ENCODE measurements at places on chromosomes 1 and 21. TPM values are rescaled to one million over a fixed set of nuclear protein-coding genes. Genes with fewer than 3 reads are reported as not detected.

DNA sequence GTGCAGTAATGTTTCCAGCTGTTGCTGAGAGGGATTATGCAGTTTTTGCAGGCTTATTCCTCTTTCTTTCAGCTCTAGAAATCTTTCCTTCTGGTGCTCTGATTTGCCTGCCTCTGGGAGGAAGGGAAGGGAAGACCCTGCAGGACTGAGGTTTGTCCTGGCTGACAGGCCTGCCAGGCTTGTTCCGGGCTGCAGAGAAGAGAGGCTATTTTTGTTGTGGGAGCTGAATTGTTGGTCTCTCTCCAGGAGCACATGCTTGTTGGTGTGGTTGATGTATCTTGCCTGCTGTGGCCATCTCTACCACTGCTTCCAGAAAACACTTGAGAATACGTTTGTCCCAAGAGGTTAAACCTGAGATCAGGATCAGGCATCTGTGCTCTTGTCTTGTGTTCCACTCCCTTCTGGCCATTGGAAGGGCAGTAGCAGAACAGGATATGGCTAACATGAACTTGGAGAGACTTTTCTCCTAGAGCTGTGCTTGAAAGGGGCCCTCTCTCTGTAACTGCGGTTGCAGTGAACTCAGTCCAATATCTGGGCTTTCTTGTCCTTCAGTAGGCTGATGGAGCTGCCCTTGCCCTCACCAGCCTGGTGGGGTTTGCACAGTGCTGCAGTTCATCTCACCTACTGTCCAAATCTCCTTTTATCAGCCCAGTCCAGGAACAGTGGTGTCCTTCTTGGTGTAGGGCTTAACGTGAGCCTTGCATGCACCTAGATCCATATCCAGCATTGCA is 21.5 kb upstream of the SLC25A34 start:
- H3K27ac ChIP-seq, result no peak overlapping the region
- H3K4me3 ChIP-seq, result no peak overlapping the region
- no peaks in the 10 kb centered on the region for H3K4me1 ChIP-seq
- no peak for DNase-seq

GRCh38 chr1:156025876-156026275 is 5.1 kb upstream of the SSR2 start:
- H3K27me3 ChIP-seq, result no peaks in the 10 kb centered on the region
- H3K4me3 ChIP-seq, result no peak overlapping the region
- H3K4me1 ChIP-seq, result no peaks in the 10 kb centered on the region
- H3K27ac ChIP-seq, result no peak overlapping the region
- DNase-seq, result peak; percentile 40

DNA sequence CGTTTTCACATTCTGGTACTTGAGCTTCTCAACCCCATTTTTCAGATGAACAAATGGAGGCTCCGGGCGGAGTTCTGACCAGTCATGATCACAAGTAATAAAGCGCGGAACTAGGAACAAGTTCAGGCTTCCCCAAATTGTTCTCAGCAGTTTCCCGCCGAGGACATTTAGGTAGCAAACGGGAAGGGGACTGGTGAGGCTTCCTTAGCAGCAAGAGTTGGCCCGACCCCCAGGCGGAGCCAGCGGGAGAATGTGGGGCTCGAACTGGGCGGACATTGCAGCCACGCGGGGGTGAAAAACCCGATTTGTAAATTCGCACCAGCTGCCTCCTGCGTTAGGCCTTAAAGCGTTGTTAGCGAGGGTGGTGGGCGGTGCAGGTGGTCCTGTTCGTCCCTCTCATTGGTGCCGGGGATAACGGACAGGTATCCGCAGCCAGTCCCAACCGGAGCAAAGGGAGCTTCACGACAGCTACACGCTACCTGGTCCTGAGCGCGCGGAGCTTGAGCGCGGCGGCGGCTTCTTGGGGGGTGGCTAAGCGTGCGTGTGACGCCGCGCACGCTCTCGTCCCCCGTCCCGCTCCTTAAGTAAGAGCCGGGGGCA is 15.3 kb downstream of the SEMA6C start:
- no peaks in the 10 kb centered on the region for H3K27me3 ChIP-seq
- no peaks in the 10 kb centered on the region for H3K4me1 ChIP-seq
- H3K36me3 ChIP-seq, result no peaks in the 10 kb centered on the region
- H3K27ac ChIP-seq, result no peak overlapping the region
- H3K4me3 ChIP-seq, result peak overlapping the region; percentile 17

- no peaks in the 10 kb centered on the region for H3K36me3 ChIP-seq
- no peak overlapping the region for H3K27ac ChIP-seq
- H3K4me3 ChIP-seq, result no peak overlapping the region
- no peaks in the 10 kb centered on the region for H3K27me3 ChIP-seq
These were observed 14.3 kb upstream of the LSM10 start for GRCh38 chr1:36411674-36412648.

DNA sequence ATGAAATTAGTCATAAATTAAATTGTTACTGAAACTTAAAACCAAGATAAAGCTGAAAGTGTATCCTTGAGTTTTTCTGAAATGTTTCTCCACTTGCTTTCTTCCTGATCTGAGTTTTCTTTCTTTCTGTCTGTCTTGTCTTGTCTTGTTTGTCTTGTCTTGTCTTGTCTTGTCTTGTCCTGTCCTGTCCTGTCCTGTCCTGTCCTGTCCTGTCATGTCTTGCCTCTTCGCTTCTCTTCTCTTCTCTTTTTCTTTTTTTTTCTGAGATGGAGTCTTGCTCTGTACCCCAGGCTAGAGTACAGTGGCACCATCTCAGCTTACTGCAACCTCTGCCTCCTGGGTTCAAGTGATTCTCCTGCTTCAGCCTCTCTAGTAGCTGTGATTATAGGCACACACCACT is 73.7 kb downstream of the ADGRL2 start:
- H3K4me3 ChIP-seq, result no peak overlapping the region
- H3K27ac ChIP-seq, result no peak overlapping the region
- no peaks in the 10 kb centered on the region for H3K27me3 ChIP-seq
- H3K4me1 ChIP-seq, result no peaks in the 10 kb centered on the region

GRCh38 chr1:59730302-59730701 is 84.4 kb upstream of the HOOK1 start:
- no peak for DNase-seq
- no peaks in the 10 kb centered on the region for H3K36me3 ChIP-seq
- H3K4me3 ChIP-seq, result no peak overlapping the region

VAV3 gene
- 1.7 TPM for total RNA-seq

PDZK1IP1 gene
- 0.24 TPM for total RNA-seq

All from right lobe of liver (tissue), 6 donors.